Chondrocyte (in vitro differentiated cells): ENCODE measurements at places on chromosomes 7 and 10. TPM values are rescaled to one million over a fixed set of nuclear protein-coding genes. Genes with fewer than 3 reads are reported as not detected.

The C10orf90 gene
- 0.44 TPM in 1 of 3 replicates, not detected in the others for total RNA-seq

The MYO1G gene
- total RNA-seq: 0.05 to 0.36 TPM in 2 of 3 replicates, not detected in the other

The KCNH2 gene
- total RNA-seq: 0.19 to 0.33 TPM (median 0.30 TPM) in 3 replicates

The TLX1 gene
- not detected in 3 replicates for total RNA-seq

DNA sequence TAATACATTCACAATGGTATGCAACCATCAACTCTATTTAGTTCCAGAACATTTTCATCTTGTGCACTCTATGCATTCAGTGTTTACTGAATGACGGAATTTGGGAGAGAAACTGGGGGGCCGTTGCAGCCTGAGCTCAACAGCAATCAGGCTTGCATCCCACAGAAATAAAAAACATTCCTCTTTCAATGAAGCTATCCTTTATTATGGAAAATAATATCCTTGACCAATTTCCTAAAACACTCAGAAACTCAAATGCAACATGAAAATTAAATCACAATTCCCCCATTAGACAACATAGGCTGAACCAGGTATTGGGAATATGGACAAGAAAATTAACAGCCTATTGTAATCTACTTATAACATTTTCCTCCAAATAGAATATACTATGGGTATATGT is 6.3 kb upstream of the EXOC4 start:
- no peak for DNase-seq

GRCh38 chr10:103281753-103282152 is 4.8 kb downstream of the INA start:
- DNase-seq: no peak

- DNase-seq: no peak
Measured at GRCh38 chr10:129853562-129853903, 110.5 kb downstream of the EBF3 start.

GRCh38 chr10:71750986-71751385 is 22.3 kb downstream of the VSIR start:
- no peak for DNase-seq

GRCh38 chr10:94006591-94007550 is 13.1 kb downstream of the PLCE1 start:
- DNase-seq: no peak

DNA sequence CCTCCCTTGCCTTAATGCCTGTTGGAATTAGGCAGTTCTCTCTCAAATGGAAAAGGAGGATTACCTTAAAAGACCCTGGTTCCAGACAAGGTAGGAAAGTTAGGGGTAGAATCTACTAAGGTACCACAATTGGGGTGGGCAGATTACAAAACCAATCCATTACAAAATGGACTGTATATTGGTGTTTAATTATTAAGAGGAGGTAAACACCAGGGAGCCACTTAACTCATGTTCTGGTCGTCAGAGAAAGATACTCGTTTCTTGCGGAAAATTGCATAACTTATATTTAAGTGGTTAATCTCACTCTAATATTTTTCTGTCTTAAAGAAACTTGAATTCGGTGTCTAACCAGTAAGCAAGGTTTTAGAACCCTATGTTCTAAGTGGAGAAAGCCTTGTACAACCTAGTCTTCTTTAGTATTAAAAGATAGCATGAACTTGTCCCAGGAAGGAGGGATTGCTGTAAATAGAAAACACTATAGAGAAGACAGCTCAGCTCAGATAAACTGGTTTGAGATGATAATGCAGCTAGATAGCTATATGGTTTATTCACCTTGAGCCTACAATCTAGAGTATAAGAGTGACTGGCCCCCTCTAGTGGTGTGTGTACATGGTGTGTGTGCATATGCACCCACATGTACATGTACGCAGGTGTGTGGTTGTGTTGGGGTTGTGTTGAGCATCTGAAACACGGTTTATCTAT is 58.0 kb upstream of the STRIP2 start:
- no peak for DNase-seq

GRCh38 chr7:158126661-158127060 is 461.0 kb downstream of the PTPRN2 start:
- no peak for DNase-seq

GRCh38 chr10:100482181-100482833 is 19.5 kb downstream of the WNT8B start:
- no peak for DNase-seq

GRCh38 chr7:94998266-94999068 is 91.1 kb downstream of the PPP1R9A start:
- no peak for DNase-seq

- no peak for DNase-seq
Measured at GRCh38 chr7:4801839-4802231, 26.4 kb downstream of the AP5Z1 start.

GRCh38 chr7:12094365-12094921 is 116.7 kb upstream of the TMEM106B start:
- DNase-seq: no peak
